ENCODE measurements at places on chromosomes 1 and 21.

- DNase-seq = no peak
Measured at GRCh38 chr1:69055194-69055593, 512.5 kb upstream of the LRRC7 start.

- DNase-seq = no peak
Measured at GRCh38 chr21:43772425-43772821, 3.7 kb downstream of the CSTB start.

DNA sequence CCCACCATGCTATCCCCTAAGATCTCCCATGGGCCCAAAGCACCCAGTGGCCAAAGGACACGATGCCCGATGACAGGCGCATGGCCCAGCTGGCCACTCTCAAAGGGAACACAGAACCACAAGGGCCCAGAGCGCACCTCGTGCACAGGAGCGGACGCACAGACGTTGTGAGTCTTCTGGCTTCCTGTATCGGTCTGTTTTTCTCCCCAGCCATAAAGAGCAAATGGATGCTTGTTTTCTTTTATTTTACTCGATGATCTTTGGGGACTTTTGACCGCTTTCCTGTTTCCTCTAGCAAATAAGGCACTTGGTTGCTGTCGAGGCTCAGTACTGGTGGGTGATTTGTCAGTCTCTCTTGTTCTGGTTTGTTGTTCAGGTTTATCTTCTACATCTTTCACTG is 16.2 kb downstream of the CCSAP start:
- DNase-seq = no peak

- no peak for DNase-seq
Measured at GRCh38 chr1:84888753-84889152, 4.3 kb downstream of the LPAR3 start.

- DNase-seq = no peak
Measured at GRCh38 chr1:209653915-209654351, 1.7 kb upstream of the LAMB3 start.

GRCh38 chr1:8474369-8474768 is 156.5 kb downstream of the SLC45A1 start:
- no peak for DNase-seq

GRCh38 chr21:30718239-30718909 is at the start of gene KRTAP21-3:
Gene KRTAP21-3 (minus strand): TSS chr21:30718777. CDS start chr21:30718759, 18 bp downstream.
- no peak for DNase-seq

GRCh38 chr1:200410566-200410878 is 686 bp upstream of the ZNF281 start:
- no peak for DNase-seq

GRCh38 chr1:115114308-115114707 is 25.0 kb upstream of the TSPAN2 start:
- DNase-seq = no peak

GRCh38 chr21:35924714-35925301 is 135.5 kb downstream of the SETD4 start:
- DNase-seq = no peak

DNA sequence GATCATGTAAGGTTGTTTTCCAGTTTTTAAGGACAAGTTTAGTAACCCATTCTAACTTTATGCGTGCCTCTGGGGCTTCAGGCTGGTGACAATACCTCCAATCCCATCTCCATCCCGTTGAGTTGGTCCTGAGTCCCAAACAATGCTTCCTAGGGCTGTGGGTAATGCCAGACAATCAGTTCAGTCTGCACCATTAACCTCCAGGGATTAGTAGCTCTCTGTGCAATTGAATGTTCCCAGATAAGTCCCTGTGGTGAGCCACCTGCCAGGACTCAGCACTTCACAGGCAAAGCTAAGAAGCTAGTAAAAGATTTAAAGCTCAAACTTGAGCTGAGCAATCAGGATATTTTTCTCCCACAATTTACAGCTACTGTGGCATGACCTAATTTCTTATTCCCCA is 462.2 kb upstream of the PTBP2 start:
- no peak for DNase-seq

DNA sequence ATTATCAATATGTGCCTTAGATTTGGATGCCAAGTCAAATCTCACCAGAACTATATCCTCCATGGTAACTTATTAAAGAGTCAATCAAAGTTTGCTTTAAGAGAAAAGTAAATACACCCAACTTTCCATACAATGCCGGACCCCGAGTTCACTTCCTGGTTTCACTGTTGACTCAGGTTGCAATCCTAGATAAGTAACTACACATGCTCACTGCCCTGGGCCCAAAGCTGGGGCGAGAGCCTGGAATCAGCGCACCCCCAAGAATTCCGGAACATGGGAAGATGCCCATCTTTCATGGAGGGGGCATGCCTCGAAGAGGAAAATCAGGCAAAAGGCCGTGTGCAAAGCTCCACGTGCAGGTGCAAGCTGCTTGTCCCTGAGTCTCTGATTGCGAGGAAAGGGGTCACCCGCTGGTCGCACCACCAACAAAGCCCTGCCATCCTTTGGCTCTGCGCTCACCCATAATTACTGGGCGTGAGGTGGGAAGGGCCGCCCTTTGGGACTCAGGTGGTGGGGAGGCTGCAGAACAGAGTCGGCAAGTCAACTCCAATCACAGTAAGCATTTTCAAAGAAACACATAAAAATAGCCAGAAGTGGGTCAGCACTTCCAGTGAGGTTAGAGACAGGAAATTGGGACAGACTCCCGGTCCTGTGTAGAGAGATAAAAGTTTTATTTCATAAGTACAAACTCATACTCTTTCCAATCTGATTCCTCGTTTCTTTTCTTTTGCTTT is 167.7 kb downstream of the TOMM20 start:
- DNase-seq = no peak

DNA sequence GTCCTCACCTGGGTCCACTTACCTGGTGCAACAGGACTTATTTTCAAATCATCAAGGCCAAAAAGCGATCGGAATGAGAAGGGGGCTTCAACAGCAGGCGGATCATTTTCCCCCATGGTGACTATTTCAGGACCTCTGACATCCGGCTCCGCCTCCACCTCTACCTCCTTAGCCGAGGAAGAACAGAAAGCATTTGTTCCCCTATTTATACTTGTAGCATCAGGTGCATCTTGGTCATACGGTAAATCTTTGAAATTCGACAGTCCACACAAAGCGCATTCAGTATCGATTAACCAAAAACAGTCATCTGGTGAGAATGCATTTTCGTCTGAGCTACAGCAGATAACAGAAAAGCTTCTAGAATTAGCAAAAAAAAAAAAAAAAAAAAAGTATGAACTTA is 550 bp downstream of the TMPRSS3 start:
- DNase-seq = no peak

DNA sequence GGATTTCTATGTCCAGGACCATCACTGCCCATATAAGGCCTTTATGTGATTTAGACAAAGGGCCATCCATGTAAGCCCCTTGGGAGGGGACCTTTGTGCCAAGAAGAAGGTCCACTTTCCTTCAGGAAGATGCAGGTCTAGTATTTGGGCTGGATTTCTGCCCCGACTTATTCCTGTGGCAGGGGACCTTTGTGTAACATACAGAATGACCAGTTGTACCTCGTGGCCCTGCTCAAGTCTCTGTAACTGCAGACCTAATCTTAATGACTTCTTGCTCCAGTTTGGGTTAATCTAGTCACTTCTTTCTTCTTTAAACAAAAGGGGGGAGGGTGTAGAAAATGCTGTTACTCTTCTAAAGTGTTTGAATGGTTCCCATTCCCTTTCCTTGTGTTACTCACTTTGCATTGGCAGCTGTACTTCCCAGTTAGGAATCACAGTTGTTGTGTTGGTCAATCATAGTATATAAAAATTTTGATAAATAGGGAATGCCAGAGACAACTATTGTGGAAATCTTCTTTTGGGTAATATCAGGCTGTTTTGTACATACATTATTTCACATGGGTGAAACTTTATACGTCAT is 54.2 kb downstream of the MIGA1 start:
- no peak for DNase-seq

DNA sequence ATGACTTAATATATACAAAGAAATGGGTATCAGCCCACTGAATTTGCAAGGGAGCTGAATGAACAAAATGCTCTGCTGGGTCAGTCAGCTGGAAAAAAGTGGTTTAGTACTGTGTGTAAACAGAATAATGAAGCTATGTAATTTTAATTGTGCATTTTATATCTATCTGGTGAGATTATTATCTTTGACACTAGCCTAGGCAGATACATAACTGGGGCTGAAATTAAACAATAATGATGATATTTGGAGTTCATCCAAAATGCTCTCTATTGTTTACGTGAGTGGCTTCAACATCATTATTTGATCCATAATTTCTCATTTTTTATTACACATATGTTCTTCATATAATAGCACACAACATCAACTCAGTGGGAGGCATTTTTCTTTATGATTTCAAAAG is 208.5 kb upstream of the SNX7 start:
- DNase-seq = no peak

- no peak for DNase-seq
Measured at GRCh38 chr21:29371464-29371863, 72.7 kb downstream of the BACH1 start.

DNA sequence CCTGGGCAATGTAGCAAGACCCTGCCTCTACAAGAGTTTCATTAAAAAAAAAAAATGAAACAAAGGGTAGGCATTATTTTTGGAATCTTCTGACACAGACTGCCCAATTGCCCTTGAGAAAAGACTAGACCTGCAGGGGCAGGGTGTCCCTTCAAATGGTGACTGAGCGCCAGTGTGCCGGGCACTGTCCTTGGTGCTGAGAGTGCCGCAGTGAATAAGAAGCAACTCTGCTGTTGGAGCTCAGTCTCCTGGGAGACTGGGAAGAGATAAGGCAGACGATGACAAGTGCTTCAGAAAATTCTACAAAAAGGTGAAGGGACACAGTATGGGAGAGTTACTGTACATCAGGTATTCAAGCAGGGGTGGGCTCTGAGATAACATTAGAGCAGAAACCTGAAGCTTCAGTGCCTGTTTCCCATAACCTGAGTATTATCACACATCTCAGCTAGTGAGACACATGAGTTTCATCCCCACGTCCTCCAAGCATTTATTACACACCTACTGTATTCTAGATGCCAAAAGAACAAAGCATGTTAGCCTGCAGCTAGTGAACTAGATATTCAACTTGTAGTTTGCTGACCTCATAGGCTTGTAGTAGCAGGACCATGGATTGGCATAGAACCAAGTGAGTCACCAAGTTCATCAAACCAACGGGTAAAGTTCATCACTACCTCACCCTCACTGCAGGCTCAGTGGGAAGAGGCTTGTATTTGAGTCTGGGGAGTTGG is 18.4 kb upstream of the RPL11 start:
- no peak for DNase-seq

DNA sequence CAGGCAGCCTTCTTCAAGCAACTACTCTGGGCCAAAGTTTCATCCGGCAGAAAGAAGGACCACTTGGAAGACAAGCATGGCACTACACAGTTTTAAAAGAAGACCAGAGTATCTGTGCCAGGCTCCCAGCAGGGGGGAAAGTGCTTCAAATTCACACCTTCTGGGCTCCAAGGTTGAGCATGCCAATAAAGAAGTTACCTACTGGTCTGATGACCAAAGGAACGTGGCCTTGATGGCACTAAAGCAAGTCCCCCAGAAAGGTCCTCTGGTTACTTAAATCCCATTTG is 73.5 kb downstream of the CD46 start:
- DNase-seq = no peak

- no peak for DNase-seq
Measured at GRCh38 chr1:88528792-88529191, 155.3 kb upstream of the PKN2 start.

GRCh38 chr1:37430103-37430985 is 44.0 kb upstream of the ZC3H12A start:
- no peak for DNase-seq

- no peak for DNase-seq
Measured at GRCh38 chr1:53470155-53470554, 11.0 kb downstream of the DMRTB1 start.

- no peak for DNase-seq
Measured at GRCh38 chr1:171083222-171083621, 7.5 kb upstream of the FMO3 start.

- DNase-seq = no peak
Measured at GRCh38 chr1:210855440-210855839, 278.5 kb downstream of the KCNH1 start.

DNA sequence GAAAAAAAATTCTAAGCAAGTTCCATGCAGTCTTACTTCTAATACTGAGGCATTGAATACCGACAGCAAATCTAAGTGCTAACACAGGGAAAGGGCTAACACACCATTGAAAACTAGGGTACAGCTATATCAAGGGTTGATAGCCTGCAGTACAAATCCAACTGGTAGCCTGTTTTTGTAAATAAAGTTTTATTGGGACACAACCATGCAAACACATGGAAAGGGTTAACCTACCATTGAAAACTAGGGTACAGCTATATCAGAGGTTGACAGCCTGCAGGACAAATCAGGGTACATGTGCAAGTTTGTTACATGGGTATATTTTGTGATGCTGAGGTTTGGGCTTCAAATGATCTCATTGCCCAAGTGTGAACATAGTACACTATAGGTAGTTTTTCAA is 212.9 kb downstream of the HIVEP3 start:
- DNase-seq = no peak

DNA sequence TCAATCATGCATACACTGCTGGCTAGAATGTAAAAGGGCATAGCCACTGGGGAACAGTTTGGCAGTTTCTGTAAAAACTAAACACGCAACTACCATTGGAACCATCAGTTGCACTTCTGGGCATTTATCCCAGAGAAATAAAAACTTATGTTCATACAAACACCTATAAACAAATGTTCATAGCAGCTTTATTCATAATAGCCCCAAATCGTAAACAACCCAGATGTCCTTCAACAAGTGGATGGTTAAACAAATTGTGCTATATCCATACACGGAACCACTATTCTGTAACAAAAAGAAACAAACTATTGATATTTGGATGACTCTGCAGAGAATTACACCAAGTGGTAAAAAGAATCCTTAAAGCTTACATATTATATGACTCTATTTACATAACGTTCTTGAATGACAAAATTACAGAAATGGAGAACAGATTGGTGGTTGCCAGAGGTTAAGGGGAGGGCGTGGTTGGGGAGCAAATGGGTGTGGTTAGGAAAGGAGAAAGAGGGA is 22.8 kb downstream of the LACTBL1 start:
- DNase-seq = no peak

- peak; percentile 49 for DNase-seq
Measured at GRCh38 chr1:92483610-92484471, 2.9 kb downstream of the GFI1 start.

DNA sequence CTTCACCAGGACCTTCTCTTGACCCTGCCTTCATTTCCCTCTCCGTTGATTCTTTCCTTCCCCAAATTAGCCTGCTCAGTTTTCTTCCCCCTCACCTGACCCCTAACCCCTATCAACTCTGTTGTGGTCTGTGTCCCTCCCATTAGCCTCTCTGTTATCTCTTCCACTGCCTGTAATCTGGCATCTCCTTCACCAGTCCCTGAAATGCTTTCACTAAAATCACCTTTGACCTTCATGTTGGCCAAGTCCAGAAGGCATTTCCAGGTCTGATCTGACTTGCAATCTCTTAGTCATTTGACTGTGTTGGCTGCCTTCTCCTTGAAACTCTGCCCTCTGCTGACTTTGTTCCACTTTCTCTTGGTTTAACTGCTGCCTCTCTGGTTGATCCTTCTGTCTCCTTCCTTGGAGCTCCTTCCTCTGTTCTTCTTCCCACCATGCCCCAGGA is 28.2 kb downstream of the ATP8B2 start:
- no peak for DNase-seq

Measured in T-helper 1 cell (primary cell).